Umbilical cord (tissue), 2 donors: ENCODE measurements at places on chromosomes 7 and 10. TPM values are rescaled to one million over a fixed set of nuclear protein-coding genes. Genes with fewer than 3 reads are reported as not detected.

GRCh38 chr10:31171402-31172083 lies 139.9 kb upstream of the ZNF438 start:
- DNase-seq = peak; percentile 90

GRCh38 chr7:13946181-13946580 lies 43.3 kb downstream of the ETV1 start:
- DNase-seq = peak; percentile 36

GRCh38 chr7:157851501-157852067 lies 514.8 kb downstream of the DNAJB6 start:
- DNase-seq = peak; percentile 31

- DNase-seq = no peak
Measured at GRCh38 chr7:98869597-98870120, at the start of gene TMEM130. Gene TMEM130, minus strand, starts transcription at chr7:98870014. Its CDS starts 153 bp downstream, at chr7:98869861.

GRCh38 chr10:32980242-32980557 lies 22.2 kb upstream of the ITGB1 start:
- DNase-seq = no peak

GRCh38 chr7:42993038-42993437 lies 60.9 kb downstream of the MRPL32 start:
- DNase-seq = peak; percentile 50

GRCh38 chr10:128594688-128595087 lies 468.5 kb upstream of the MKI67 start:
- no peak for DNase-seq

DNA sequence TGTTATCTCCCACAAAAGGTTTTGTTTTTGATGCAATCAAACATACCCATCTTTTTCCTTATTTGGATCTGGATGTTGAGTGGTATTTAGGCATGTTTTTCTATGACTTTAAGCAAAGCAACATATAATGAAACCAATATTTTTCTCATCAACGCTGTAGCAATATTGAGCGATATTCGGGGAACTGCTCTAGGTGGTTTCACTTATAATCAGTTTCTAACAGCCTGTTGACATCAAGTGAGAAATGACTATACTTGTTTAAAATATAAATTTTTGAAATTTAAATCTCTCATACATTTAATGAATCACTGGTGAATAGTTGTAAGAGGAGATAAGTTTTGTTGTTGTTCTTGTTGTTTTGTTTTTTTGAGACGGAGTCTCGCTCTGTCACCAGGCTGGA lies 52.8 kb upstream of the CCAR1 start:
- no peak for DNase-seq

Gene LRRD1
- 4.1 TPM for total RNA-seq

Gene GCC1
- 16.4 TPM for total RNA-seq
